Right ventricle myocardium inferior (tissue), 1 donor: ENCODE measurements at places on chromosomes 5 and 9.

GRCh38 chr9:93587651-93588347, 11.4 kb downstream of the PHF2 start:
- no peak for DNase-seq

DNA sequence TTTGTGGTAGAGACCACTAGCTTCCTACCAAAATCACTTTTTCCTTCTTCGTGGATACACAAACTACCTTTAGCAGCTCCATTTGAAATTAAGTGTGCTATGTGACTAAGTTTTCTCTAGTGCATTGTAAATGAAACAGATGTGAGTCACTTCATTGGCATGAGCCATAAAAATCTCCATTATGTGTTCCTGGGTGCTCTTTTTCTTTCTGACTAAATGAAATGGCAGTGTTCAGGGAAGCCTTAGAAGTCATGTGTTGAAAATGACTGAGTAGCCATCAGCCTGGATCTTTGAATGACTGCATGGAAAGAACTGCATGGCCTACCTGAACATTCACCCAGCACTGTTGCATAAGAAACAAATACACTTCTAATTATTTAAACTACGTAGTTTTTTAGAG, 107.9 kb downstream of the NDUFAF2 start:
- DNase-seq: no peak

DNA sequence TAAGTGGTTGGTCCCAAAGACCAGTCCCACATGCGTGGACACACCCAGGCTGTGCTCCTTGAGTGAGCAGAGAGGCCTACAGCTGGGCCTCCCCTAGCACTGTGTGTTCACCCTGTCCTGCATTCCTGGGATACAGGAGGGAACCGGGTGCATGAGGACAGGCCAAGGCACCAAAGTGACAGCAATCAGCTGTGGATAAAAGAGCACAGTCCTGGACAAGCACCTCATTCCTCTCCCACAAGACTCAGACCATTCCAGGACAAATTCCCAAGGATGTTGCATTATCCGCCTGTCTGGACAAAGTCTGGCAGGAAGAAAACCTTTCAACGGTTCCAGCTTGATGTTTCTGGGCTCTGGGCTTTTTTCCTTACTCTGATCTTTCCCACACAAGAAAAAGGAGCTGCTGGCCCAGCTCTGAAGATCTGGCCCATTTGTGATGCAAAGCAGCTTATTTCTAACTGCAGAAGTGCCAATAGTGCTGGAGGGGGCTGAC, 273.2 kb downstream of the ENC1 start:
- DNase-seq: no peak

- DNase-seq: no peak
Measured at GRCh38 chr9:643966-644365, 197.5 kb upstream of the DMRT1 start.

GRCh38 chr5:13749766-13750165, 194.7 kb downstream of the DNAH5 start:
- DNase-seq: no peak

GRCh38 chr5:115599502-115599901, 2.8 kb downstream of the TICAM2 start:
- DNase-seq: peak; percentile 35

GRCh38 chr5:34496701-34497469, 159.2 kb upstream of the RAI14 start:
- DNase-seq: peak; percentile 84

DNA sequence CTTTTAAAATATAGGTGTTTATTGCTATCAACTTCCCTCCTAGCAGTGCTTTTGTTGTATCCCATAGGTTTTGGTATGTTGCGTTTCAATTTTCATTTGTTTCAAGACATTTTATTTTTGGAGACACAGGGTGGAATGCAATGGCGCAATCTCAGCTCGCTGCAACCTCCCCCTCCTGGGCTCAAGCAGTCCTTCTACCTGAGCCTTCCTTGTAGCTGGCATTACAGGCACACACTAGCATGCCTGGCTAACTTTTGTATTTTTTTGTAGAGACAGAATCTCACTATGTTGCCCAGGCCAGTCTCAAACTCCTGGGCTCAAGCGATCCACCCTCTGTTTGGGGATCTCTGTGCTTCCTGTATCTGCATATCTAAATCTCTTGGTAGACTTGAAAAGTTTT, 35.4 kb upstream of the CCDC180 start:
- DNase-seq: no peak

DNA sequence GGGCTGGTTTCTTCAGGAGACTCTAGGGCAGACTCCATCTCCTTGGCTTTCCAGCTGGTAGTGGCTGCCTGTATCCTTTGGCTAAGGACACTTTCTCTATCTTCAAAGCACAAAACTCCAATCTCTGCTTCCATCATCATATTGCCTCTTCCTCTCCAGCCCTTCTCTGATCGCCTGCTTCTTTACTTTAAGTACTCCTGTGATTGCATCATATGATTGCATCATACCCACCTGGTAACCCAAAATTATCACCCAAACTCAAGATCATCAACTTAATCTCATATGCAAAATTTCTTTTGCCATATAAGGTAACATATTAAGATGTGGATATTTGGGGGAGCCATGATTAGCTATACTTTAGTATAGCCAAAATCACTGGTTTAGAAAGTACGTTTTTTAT, 1092.6 kb upstream of the CDH6 start:
- DNase-seq: no peak

DNA sequence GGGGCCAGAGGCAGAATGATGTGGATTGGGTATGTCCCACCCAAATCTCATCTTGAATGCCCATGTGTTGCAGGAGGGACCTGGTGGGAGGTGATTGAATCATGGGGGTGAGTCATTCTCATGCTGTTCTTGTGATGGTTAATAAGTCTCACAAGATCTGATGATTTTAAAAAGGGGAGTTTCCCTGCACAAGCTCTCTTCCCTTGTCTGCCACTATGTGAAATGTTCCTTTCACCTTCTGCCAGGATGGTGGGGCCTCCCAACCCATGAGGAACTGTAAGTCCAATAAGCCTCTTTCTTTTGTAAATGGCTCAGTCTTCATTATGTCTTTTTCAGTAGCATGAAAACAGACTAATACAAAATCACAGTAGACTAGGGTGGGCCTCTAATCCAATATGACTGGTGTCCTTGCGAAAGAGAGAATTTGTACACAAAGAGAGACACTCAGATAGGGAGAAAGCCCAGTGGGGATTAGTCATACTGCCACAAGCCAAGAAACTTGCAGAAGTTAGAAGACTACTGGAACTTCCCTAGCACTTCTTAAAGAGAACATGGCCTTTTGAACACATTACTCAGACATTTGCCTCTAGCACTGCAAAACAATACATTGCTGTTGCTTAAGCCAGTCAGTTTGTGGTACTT, 68.4 kb downstream of the ANXA1 start:
- no peak for DNase-seq

GRCh38 chr5:100430268-100431195, 104.6 kb upstream of the FAM174A start:
- no peak for DNase-seq

- no peak for DNase-seq
Measured at GRCh38 chr5:39233783-39234182, 14.4 kb upstream of the FYB1 start.

DNA sequence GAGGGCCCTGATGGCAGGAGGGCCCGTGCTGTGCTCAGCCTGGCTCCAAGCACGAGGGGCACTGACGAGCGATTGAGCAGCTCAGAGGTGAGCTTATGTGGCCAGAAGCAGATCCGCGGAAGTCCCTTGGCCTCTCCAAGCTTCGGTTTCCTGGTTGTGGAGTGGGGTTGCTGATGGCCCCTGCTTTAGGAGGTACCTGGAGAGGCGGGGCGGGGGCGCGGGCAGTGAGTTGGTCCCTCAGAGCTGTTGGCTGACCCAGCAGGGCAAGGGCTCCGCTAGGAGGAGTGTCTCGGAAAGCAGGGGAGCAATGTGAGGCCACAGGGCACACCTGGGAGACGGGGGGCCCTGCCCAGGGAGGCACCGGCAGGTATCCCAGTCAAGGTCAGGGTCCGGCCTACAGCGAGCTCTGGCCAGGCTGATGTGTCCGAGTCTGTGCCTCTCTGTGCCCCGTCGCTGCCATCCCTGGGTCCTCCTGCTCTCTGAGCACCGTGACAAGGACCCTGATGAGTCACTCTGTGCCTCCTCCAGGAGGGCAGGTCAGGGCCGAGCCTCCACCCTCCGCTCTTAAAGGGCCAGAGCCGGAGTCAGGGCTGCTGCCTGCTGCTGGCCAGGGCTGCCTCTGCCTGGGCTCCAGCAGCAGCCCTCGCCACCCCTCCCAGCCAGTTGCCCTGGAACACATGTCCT, 14.8 kb downstream of the NCS1 start:
- no peak for DNase-seq

DNA sequence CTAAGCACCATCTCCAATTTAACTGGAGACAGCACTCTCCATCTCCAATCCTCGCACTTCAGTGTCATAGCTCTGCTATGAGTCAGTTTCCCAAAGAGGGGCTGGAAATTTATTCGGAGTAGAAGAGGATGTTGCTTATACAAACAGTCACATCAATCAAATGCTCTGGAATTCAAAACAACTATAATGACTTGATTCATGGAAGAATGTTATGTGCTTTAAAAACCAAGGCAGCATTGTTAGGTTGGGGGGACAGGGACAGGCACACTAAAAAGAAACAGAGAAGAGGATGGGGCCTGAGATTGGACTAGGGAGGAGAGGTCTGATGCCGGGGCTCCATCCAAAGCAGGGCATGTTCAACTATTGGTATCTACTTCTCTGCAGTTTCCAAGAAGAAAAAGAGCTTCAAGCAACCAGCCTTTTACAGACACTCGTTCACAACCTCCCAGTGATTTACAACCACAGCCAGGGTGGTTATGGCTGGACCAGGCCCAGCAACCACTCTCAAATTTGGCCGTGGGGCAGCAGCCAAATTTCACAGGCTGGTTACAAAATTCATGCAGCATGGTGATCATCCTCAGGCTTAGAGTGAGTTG, 117.5 kb upstream of the ZNF366 start:
- peak; percentile 43 for DNase-seq

DNA sequence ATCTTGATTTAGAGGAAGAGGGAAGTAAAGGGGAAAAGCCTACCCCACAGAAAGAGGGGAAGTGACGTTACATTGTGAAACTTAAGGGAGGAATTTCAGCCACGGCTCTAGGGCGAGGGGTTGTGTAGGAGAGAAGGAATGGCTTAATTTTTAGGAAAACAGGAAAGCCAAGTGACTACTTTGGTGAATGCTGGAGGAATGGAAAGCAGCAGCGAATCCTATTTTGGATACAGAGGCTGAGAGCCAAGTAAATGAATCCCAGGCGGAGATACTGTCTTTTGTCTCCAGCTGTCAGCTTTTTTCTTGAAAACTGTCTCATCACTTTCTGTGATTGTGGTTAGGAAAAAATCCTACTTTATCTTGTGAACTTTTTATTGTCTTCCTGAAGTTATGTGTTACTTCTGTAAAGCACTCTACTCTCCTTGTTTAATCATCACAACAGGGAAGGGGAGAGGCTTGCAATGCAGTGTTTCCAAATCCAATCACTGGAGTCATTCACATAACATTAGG, 188.4 kb downstream of the TSSK1B start:
- no peak for DNase-seq

DNA sequence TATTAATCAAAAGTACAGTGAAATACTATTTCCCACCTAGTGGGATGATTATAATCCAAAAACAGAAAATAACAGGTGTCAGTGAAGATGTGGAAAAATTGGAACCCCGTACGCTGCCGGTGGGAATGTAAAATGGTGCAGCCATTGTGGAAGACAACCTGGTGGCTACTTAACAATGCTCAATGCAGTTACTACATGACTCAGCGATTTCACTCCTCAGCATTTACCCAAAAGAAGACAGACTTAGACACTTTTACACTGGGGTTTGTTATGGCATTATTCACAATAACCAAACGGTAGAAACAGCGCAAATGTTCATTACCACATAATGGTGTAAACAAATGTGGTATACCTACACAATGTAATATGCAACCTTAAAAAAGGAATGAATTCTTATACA, 23.9 kb downstream of the SECISBP2 start:
- no peak for DNase-seq

DNA sequence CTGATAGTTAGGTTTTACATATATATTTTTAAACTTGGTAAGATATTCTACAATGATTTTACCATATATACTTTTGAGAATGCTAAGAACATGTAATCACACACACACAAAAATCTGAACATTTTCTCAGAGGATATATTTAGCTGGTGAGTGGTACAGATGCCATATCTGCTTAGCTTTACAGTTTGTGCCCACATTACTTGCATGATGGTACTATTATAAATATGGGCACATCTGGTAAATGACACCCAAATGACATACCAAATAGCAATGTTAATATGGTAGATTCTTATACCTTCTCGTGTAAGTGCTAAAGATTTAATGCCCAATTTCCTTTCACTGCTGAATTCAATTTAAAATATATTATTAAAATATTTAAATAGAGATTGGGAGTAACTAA, 56.6 kb downstream of the LSM11 start:
- DNase-seq: no peak

GRCh38 chr9:71602652-71603051, 165.7 kb downstream of the CEMIP2 start:
- no peak for DNase-seq

GRCh38 chr5:79075646-79076426, 6.3 kb downstream of the BHMT2 start:
- no peak for DNase-seq

DNA sequence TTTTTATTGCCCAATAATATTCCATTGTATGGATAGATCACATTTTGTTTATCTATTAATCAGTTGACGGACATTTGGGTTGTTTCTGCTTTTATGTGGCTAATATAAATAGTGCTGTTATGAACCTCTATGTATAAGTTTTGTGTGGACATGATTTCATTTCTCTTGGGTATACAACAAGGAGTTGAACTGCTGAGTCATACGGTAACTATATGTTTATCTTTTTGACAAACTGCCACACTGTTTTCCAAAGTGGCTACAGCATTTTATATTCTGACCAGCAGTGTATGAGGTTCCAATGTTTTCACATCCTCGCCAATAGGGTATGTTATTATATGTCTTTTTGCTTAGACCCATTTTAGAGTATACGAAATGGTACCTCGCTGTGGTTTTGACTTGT, 264.3 kb downstream of the RFX3 start:
- no peak for DNase-seq

- DNase-seq: no peak
Measured at GRCh38 chr5:10975945-10976344, 214.9 kb upstream of the DAP start.

DNA sequence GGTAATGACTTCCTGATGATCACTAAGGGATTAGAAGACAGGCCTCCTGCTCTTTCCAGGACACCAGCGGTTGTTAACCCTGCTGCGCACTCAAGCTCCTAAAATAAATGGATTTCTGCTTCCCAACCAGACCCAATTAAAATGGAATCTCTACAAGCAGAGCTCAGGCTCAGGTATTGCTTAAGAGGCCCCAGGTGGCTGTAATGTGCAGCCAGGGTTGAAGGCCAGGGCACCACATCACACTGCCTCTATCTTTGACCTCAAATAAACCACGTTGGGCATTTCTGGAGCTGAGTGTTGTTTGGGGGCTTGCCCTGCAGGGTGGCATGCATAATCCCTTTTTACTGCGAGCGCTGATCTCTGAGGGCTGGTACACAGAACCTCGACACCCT, 108.0 kb downstream of the FBXO38 start:
- no peak for DNase-seq

- no peak for DNase-seq
Measured at GRCh38 chr5:120382833-120383232, 81.3 kb upstream of the PRR16 start.
